ENCODE measurements at places on chromosomes 6 and 20.

DNA sequence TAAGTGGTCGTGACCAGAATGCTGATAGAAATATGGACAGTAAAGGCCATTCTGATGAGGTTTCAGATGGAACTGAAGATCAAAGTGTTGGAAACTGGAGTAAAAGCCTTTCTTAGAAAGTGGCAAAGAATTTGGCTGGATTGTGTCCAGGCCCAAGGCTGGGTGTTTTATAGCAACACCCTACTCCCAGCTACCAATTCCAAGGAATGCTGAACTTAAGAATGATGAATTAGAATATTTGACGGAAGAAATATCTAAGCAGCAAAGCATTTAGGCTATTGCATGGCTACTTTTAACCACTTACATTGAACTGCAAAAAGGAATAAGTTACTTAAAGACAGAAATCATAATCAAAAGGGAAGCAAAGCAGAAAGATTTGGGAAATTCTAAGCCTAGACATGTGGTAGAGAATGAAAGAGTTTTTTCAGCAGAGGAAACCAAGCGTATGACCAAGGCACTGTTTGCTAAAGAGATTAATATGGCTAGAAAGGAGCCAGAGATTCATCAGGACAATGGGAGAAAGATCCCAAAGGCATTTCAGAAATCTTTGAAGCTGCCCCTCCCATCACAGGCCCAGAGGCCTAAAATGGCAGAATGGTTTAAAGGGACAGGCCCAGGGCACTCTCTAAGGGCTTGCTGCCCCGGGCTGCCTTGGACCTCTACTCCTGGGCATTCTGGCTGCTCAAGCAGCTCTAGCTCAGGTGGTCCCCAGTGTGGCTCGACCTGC lies 25.8 kb downstream of the SDHAF4 start:
- no peak for DNase-seq

DNA sequence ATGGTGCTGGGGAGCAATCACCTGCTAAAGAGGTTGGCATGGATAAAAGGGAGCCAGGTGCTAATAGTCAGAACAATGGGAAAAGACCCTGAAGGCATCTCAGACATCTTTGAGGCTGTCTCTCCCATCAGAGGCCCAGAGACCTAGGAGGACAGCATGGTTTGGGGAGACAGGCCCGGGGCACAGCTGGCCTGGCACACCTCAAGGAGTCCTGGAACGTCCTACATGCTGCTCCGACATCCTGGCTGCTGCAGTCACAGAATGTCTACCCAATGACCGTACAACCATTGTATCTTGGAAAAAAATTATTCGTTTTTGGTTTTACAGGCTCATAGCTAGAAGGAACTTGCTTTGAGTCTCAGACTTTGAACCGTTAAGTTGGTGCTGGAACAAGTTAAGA lies 4.4 kb downstream of the GMDS start:
- no peak for DNase-seq

- no peak for DNase-seq
These were observed 33.4 kb downstream of the SLC2A4RG start for GRCh38 chr20:63772781-63773518.

GRCh38 chr6:147738516-147739162 lies 230.1 kb downstream of the SAMD5 start:
- DNase-seq: no peak

- no peak for DNase-seq
These were observed 145.7 kb downstream of the WDR27 start for GRCh38 chr6:169555971-169556617.

- no peak for DNase-seq
These were observed 99.0 kb downstream of the JARID2 start for GRCh38 chr6:15344831-15345230.

DNA sequence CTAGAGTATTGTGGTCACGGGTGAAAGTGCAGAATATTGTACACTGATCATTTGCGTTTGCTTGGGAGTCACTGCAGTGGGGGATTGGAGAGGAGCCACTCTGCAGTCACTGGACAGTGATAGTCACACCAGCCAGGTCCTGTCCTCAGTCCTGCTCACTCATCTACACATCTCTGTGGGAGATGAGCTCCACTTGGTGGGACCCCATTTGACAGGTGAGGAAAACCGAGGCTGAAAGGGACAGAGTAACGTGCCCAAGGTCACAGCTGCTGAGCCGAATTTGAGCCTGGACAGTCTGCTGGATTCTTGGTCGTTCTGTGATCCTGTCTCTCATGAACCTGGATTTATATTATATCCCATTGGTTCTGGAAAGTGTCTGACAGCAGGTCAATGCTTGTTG lies 17.7 kb upstream of the PHACTR3 start:
- no peak for DNase-seq

- no peak for DNase-seq
These were observed 84.7 kb downstream of the CD164 start for GRCh38 chr6:109297406-109298110.

- DNase-seq: no peak
These were observed 54.1 kb upstream of the EXOC2 start for GRCh38 chr6:747028-747427.

- DNase-seq: no peak
These were observed 156.6 kb downstream of the OTOR start for GRCh38 chr20:16904751-16905150.

DNA sequence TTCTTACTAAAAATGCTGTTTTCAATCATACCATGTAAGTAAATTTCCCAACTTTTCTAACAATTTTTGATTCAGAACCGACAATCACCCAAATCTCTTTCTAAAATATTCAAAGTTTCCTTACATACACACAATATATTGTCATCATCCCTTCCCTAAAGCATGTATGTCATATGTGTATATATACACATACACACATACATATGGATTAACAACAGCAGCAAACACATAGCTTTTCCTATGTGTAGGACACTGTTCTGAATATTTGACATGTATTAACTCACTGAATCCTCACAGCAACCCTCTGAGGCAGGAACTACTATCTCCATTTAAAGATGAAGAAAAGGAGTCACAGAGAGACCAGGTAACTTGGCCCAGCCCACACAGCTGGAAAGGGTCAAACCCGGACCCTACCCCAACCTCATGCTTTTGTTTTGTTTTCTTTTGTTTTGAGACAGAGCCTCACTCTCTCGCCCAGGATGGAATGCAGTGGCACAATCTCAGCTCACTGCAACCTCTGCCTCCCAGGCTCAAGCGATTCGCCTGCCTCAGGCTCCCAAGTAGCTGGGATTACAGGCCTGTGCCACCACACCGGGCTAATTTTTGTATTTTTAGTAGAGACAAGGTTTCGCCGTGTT lies 7.2 kb downstream of the FYN start:
- DNase-seq: no peak

- DNase-seq: no peak
These were observed 19.6 kb upstream of the PI16 start for GRCh38 chr6:36934901-36935300.

- peak; percentile 68 for DNase-seq
These were observed 23.4 kb upstream of the SLCO4A1 start for GRCh38 chr20:62618611-62619529.

- DNase-seq: no peak
These were observed 80.8 kb upstream of the RBM24 start for GRCh38 chr6:17200395-17200794.

GRCh38 chr6:130846501-130846900 lies 19.3 kb downstream of the SMLR1 start:
- no peak for DNase-seq

GRCh38 chr20:37777988-37778659 lies 84.3 kb downstream of the CTNNBL1 start:
- DNase-seq: no peak

- DNase-seq: no peak
These were observed 105.0 kb downstream of the FIG4 start for GRCh38 chr6:109795994-109796555.

GRCh38 chr6:9620687-9621086 lies 794.2 kb downstream of the TFAP2A start:
- no peak for DNase-seq

- no peak for DNase-seq
These were observed 16.1 kb upstream of the DEFB129 start for GRCh38 chr20:210809-211502.

DNA sequence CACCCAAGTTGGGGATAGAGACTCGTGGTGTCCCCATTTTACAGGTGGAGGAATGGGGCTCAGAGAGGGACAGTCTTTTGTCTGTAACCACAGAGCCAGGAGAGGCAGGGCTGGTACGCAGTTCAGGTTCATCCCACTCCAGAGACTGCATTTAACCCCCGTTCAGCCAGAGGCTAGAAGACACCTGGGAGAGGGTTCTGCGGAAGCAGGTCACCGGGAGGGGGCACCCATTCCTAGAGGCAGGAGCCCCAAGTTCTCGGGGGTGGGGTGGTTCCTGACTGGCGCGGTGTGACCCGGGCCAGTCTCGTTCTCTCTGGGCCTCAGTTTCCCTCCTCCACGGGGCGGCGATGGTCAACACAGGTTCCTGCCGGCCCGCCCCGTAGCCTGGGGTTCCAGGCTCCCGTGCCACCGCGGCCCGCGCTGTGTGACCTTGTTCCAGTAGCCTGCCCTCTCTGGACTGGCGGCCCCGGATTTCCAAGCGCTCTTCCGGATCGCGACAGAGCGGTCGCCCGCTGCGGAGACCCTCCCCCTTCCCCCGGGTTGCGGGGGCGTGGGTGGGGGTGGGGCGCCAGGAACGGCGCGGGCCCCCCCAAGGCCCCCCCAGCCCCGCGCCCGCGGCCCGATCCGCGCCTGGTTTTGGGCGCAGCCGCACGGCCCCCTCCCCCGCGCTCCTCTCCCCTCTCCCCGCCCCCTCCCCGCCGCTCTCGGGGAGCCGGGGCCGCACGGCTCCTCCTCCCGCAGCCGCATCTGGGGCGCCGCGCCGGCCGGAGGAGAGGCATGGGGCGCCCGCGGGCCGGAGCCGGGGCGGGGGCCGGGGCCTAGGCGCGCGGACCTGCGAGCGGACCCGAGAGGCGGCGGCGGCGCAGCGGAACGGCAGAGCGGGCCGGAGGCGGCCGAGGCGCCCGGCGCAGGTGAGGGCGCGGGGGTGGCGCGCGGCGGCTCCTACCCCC lies at the start of gene DLGAP4:
Gene DLGAP4 (plus strand): TSS at position 738 of the 950 bp plus-strand sequence. CDS start 125,379 bp downstream, outside the sequence.
- DNase-seq: no peak

DNA sequence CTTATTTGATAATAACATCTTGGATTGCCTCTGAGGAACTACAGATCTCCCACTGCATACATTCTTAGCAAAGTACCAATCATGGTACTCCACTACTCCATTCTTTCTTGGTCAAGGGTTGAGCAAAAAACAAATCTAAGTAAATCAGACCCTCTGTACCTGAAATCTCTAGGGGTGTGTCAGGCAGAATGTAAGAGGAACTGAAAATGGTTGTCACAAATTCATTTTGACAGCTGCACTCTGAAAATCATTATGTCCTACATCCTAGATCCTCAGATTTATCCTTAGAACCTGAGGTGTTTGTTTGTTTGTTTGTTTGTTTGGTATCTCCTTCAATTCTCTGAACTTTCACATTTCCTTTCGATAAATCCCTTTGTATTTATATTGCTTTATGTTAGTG lies 433.2 kb upstream of the BTBD3 start:
- no peak for DNase-seq

DNA sequence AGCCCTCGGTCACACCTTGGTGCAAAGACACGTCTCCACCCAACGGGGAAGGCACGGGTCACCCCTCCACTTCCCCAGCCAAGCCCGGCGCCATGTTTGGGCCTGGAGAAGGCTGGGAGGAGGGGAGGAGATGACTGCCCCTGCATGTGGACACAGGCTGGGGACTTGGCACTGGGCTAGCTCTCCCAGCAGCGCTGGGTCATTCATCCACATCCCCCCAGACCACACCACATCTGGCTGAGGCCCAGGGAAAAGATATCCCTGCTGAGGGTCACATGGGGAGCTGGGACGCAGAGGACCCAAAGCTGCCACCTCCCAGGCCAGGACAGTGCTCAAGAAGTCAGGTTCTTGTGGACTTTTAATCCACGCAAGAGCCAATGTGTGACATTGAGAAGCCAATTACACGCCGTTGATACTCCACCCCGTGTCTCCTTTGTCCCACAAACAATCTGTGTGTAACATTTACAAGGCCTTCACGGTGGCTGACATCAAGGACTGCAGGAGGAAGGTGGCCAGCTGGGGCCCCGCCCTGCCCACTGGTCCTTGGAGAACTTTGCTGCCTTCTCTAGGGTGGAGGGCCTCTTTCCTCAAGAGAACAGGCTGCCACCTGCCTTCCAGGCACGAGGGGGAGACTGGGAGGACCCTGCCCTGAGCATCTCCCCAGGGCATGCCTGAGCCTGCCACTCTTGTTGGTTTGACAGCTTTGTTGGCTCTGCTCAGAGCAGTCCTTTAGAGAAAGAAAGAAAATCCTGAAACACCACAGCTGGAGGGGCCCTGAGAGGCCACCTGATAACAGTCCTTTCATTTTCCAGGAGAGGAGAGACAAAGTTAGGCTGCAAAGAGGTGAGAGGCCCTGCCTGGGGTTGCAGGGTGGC lies 5.3 kb upstream of the IP6K3 start:
- DNase-seq: no peak

DNA sequence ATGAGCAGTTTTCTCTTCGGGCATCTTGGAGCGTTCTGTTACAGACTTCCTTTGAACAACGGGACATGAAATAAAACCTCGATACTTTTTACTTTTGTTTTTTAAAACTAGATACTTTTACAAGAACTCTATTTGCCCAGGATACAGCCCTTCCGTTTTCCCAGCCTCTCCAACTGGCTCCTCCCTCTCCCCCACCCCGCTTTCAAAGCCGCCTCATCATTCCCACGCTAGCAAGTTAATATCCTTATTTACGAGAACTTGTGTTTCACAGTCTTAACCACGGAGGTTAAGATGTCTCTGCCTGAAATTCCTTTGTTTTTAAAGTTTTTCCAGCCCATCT lies 241 bp upstream of the CFAP206 start:
- no peak for DNase-seq

- DNase-seq: no peak
These were observed 198.0 kb downstream of the FUT9 start for GRCh38 chr6:96213784-96214183.

DNA sequence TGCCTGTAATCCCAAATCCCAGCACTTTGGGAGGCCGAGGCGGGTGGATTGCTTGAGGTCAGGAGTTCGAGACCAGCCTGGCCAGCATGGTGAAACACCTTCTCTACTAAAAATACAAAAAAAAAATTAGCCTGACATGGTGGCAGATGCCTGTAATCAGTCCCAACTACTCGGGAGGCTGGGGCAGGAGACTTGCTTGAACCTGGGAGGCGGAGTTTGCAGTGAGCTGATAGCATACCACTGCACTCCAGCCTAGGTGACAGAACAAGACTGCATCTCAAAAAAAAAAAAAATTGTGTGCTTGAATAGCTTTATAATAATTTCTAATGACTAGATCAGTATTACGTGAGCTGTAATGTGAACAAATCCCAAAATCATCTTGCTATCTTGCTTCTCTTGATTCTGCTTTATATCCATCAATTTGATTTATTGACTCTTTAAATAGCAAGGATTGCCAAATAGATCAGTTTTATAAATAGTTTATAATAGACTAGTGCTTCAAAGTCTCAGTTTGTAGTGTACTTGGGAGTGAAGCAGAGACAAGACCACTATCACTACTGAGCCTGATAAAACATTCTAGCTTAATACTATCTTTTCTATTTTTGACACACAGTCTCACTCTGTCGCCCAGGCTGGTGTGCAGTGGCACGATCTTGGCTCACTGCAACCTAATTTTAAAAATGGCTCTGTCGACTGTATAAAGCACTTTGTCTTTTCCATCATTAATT lies 7.1 kb downstream of the AMD1 start:
- DNase-seq: no peak

- DNase-seq: no peak
These were observed 3.7 kb upstream of the CMTR1 start for GRCh38 chr6:37429352-37429750.

GRCh38 chr6:137693711-137694110 lies 173.3 kb upstream of the TNFAIP3 start:
- no peak for DNase-seq
